ENCODE measurements at places on chromosomes 7 and 10. TPM values are rescaled to one million over a fixed set of nuclear protein-coding genes. Genes with fewer than 3 reads are reported as not detected.

ENTPD1 gene
- total RNA-seq: not detected

SFR1 gene
- 13.4 TPM for total RNA-seq

AMPH gene
- 0.12 TPM for total RNA-seq

HOXA13 gene
- 2.0 TPM for total RNA-seq
